Stimulated activated CD4-positive, alpha-beta T cell treated with anti-CD3 and anti-CD28 coated beads, Interleukin-4, amount 100 ng/mL, for 1 hour (primary cell): ENCODE measurements at places on chromosomes 7 and 10.

- no peak for DNase-seq
Measured at GRCh38 chr10:20632696-20633095, 264.4 kb downstream of the NEBL start.

GRCh38 chr10:6796231-6796630 is 216.2 kb upstream of the PRKCQ start:
- no peak for DNase-seq

DNA sequence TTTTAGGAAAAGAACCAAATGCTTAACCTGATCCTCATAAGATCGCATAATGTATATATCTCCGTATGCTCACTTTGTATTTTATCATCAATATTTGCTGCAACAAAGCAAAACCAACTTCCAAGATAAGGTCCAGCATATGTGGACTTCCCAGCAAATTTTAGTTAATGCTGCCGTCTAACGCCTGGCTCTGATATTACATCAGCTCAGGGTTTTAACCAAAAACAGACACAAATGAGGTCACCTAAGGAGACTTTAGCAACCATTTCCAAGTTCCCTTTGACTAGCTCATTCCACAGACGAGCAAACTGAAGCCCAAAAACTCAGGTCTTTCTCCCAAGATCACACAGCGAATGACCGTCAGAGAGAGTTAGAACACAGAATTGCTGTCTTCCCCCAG is 59.4 kb upstream of the UCN3 start:
- DNase-seq: no peak

DNA sequence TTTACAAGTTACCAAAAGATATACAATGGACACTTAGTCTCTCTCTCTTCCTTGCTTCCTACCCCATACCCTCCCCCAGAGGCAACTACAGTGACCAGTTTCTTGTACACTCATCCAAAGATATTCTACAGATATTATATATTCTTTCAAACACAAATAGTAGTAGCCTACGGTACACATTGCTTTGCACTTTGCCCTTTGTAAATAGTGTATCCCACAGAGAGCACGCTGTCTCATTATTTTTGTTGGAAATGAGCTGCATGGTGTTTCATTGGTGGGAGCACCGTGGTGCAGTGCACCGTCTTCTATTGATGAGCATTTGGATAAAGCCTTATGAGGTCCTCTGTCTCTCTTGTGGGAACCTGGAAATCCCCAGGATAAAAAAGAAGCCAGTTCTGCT is 24.2 kb downstream of the STRA8 start:
- no peak for DNase-seq

DNA sequence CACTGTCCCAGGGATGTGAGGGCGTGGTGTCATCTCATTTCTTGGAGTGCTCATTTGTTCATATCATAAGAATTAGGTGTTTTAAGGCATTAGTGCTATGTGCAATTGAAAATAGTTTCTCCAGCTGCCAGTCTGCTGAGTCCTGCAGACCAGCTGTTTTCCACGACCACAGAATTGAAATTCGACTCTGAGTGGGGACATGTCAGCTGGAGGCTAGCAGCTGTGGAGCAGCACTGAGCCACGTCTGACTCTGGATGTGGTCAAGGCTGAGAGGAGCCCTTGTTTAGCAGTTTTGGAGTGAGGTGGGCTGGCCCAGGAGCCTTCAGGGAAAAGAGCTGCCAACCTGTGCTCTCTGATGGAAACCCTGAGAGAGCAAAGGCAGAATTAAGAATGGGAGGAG is 156.3 kb upstream of the GRB10 start:
- no peak for DNase-seq

DNA sequence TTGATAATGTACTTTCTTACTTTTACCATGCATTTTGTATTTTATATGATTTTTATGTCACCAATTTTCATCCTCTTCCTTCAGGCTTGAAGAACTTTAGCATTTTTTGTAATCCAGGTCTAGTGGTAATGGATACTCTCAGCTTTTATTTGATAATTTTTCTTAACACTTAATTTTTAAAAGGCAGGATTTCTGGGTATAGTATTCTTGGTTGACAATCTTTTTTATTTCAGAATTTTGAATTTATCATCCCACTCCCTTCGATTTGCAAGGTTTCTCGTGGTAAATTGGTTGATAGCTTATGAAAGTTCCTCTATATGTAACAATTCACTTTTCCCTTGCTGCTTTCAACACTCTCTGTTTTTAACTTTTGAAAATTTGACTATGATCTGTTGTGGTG is 363.7 kb downstream of the HTR7 start:
- no peak for DNase-seq

- peak; percentile 36 for DNase-seq
Measured at GRCh38 chr7:155456738-155457543, 988 bp upstream of the EN2 start.

- no peak for DNase-seq
Measured at GRCh38 chr10:14124941-14125340, 205.8 kb downstream of the FRMD4A start.

DNA sequence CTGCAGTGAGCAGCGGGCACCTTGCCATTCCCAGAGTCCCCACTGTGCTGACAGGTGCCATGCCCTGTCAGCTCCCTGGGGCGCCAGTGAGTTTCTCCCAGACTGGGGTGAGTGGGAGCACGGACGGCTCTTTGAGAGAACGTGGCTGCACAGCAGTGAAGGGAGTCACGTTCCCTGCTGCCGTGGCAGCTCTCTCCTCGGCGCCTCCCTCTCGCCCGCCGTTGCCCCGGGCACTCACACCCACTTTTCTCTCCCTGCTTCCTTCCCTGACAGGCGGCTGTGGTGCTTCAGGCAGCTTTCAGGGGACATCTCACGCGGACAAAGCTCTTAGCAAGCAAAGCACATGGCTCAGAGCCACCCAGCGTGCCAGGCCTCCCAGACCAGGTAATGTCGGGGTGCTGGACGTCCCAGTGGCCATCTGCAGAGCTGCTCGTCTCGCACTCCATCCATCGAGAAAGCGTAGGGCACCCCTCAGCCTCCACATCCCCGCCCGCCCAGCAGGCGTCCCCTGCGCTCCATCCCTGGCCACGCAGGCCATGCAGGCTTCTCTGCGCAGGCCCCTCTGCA is 27.1 kb upstream of the TTYH3 start:
- no peak for DNase-seq
